ENCODE measurements at places on chromosomes 16 and 17.

DNA sequence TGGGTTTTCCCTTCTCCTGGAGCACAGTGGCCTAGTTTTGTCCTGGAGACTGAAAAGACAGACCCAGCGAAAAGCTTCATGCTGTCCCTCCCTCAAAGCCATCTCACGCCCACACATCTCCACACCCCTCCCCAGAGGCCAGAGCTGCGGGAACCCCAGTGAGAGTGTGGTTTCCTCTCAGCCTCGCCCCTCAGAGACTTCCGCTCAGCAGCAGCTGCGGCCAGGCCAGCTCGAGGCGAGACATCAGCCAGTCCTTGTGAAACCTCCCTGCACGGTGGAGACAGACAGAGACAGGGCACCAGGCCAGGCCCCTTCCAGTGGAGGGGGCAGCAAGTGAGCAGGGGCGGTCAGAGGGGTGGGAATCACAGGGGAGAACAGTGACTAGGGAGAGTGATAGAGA lies 77.0 kb upstream of the TNRC6C start:
- DNase-seq: no peak

DNA sequence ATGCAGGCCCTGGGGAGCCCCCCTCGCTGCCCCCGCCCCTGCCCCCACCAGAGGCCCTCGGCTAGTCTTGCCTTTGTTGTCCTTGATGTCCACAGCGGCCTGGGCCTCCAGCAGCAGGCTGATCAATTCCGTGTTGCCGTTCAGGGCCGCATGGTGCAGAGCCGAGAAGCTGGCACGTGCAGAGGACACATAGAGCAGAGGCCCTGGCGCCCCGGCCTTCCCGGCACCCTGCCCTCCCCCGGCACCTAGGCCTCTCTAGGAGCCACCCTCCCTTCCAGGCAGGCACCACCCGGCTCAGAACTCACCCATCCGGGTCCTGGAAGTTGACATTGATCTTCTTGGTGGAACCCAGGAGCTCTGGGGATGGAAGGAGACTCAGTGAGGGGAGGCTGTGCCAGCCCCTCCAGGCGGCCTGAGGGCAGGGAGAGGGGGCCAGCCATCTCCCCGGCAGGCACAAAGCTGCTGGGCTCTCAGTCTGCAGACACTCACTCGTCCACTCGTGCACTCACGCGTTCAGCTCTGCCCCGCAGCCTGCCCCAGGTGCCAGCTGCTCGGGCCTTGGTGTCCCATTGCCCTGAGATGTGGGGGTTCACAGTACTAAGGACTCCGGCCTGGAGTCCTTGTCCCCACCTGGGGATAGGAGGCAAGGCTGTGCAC lies 6.3 kb downstream of the CASKIN1 start:
- no peak for DNase-seq

- DNase-seq: no peak
Measured at GRCh38 chr17:50955667-50956120, 89.5 kb upstream of the TOB1 start.

DNA sequence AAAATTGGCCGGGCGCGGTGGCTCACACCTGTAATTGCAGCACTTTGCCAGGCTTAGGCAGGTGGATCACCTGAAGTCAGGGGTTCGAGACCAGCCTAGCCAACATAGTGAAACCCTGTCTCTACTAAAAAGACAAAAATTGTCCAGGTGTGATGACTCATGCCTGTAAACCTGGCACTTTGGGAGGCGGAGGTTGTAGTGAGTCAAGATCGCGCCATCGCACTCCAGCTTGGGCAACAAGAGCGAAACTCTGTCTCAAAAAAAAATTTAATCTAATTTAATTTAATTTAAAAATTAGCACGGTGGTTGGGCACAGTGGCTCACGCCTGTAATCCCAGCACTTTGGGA lies 1.6 kb upstream of the HBQ1 start:
- no peak for DNase-seq

DNA sequence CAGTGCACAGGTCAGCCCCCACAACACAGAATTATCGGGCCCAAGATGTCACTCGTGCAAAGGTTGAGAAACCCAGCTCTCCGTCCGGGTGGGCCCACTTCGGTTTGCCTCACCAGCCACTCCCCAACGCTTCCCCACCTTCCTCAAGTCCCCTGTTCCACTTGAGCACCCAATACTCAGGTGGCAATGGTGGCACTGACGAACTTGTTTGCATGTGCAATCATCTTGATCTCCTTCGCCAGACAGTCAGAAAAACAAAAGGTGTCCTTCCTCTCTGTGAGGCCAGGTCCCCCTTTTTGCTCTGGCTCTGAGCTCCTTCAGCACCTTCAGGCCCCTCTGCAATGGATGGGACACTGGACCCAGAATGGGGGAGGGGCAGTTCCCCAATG lies 3.7 kb downstream of the GGA2 start:
- no peak for DNase-seq

GRCh38 chr17:29526322-29526721 lies 40.5 kb downstream of the ABHD15 start:
- DNase-seq: no peak

GRCh38 chr17:61746248-61746985 lies 116.9 kb downstream of the BRIP1 start:
- DNase-seq: no peak

GRCh38 chr17:40218006-40218739 lies 931 bp upstream of the WIPF2 start:
- no peak for DNase-seq

GRCh38 chr17:69485901-69486643 lies 71.6 kb downstream of the MAP2K6 start:
- no peak for DNase-seq

DNA sequence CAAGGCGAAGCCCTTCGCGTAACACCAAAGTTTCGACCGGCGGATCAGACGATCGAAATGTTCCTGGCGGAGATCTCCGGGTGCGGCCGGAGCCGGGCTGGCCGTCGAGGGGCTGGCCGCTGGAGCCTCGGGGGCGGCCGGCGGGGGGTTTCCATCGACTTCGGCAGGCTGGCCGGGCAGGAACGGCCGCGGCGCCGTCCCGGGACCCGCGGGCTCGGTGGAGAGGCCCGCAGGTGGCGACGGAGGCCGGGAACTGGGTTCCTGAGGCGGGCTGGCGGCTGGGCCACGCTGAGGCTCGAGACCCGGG lies 1.1 kb downstream of the EPOP start:
- no peak for DNase-seq

DNA sequence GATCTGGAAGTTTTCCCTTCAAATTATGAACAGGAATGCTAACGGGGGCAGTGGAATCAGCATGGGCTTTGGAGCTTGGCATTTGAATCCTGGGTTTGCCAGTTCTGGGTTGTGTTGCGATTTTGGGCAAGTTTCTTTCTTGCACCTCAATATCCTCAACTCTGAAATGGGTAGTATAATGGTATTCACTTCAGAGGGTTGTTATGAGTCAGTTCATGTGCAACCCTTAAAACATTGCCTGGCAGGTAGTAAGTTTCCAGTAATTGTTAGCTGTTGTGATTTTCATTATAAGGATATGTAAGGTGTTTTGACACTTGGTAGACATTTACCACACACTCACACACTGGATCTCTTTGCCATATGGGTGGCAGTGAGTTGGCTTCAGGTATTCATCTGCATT lies 33.4 kb downstream of the SNX29 start:
- no peak for DNase-seq

- no peak for DNase-seq
Measured at GRCh38 chr16:7979448-7980132, 610.7 kb downstream of the TMEM114 start.

DNA sequence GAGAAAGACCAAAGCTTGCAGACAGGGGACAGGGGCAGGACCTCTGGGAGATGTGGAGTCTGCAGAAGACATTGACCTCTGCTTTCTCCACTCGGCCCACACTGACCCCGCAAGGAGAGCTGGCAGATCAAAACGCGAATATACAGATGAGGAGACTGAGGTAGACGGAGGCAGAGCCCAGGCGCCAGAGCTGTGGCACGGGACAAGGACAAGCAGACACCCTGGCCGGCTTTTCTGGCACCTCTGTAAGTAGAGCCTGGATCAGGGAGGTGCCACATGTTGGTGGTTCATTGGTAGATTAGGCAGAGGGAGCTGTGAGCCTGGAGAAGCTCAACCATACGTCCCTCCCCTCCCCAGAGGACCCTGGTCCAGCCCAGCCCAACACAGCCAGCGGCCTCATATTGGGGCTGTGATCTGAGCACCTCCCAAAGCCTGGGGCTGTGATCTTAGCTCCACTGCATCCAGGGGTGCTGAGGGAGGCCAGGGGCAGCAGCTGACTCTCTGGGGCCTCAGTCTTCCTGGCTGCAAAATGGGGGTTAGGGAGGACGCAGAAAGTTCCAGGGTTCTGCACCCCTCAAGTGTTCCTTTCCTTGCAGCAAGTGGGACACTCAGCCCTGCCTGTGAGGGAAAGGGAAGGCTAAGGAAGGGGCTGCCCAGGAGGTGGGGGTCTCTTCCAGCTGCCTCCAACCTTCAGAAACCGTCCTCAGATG lies 4.0 kb downstream of the NATD1 start:
- DNase-seq: no peak

DNA sequence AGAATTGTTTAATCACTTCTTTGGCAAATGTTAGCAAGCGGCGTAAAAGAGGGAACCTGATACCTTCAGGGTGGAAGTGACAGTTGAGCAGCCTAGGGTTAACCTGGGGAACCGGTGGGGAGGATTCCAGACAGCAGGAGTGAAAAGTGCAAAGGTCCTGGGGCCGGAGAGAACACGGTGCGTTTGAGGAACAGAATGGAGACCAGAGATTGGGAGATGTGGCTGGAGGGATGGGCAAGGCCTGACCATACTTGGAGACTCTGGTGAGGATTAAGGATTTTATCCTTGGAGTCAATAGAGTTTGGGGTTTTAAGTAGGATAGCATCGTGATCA lies 2.3 kb upstream of the ZNF500 start:
- no peak for DNase-seq

DNA sequence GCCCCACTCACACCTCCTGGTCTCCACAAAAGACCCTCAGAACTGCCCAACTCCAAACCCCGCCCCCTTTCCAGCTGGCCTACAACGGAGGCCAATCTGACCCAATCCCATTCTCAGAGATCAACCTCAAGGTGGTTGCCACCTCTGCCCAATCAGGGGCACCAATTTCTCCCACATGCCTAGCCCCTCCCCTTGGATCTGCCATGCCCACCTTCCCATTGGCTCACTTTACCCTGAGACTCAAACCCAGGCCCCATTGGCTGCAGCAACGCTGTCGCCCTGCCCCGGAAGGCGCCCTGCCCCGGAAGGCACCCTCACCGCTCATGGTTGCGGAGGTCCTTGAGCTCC lies 10.6 kb downstream of the ZNF668 start:
- DNase-seq: no peak

DNA sequence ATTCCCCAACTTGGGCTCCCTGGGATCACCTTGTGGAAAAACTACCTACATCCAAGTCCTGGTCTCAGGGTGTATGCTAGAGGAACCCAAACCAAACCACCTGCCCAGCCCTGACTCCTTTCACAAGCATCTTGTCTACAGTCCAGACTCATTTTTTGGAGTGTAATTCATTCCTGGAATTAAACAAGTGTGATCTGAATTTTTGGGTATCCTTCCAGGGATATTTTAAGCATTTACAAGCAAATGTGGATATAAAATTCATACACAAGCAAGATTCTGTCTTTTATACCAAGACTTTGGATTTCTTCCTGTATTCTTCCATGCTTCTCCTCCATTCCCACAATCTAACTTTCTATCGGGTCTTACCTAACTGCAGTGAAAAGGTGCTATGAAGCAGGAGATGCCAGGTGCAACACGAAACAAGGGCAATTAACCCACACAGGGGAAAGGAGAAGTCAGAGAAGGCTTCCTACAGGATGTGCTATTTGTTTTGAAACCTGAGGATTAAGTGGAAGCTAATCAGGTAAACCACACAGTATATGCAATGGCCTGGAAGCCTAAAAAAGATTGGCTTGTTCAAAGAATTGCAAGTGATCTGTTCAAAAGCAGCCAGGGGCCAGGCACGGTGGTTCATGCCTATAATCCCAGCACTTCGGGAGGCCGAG lies 417.2 kb upstream of the C16orf82 start:
- DNase-seq: no peak

DNA sequence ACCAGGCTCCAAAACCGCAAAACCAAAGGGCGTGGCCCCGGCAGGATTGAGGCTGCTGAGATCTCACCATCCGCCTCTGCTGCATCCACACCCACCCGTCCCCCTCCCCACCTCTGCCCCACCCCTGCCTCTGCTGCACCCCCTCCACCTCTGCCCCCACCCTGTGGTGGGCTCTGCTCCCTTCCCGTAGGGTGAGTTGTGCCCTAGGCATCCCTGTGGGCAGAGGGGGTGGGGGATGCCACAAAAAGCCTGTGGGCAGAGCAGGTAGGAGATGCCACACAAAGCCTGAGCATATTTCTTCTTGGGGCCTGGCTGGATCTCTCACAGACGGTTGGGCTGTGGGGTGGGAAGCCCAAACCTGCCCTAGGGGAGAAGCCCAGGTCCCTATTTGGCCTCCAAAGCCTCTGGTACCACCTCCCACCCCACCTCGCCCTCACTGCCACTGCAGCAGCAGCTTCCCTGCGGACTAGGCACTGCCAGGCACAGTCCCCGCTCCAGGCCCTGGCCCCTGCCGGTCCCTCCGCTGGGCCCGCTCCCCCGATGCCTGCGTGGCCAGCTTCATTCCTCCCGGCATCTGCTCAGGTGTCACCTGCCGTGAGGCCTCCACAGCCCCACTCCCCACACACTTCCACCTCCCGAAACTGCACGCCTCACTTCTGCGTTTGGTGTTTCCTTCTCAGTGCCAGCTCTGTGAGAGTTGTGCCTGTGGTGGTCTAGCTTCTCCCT lies 11.3 kb upstream of the PABPN1L start:
- DNase-seq: no peak

DNA sequence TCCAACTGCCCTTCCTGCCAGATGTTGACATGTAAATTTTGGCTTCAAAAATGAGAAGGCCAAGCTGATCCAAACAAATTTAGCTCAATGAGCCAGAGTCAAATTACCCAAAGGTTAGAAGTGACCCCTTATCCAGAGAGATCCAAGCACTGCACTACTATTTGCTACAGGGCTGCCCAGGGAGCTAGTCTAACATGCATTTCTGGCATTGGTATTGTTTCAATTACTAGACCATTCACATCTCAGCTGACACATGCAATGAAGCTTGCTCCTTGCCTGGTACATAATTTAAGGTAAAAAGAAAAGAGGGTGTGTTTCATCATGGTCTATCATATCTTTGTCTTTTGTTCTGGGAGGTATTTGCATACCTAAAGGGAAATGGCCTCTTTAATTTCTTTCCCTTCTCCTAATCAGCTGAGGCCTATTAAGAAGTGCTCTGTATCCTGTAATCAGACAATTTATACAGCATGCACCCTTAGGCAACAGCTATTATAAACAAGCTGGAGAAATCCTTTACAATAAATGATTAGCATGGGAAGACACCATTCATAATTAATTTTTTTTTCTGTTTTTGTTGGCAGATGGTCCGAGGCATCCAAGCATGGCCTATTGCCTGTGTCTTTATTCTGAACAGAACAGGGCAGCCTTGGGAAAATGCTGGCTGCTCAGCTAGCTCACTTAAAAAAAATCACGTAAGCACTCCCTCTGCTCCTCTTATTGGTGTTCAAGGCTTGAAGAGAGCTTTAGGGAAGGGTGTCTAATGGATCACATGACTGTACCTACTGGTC lies 161.5 kb upstream of the SALL1 start:
- no peak for DNase-seq
